Posterior vena cava (tissue), 2 donors: ENCODE measurements at places on chromosomes 7 and 10. TPM values are rescaled to one million over a fixed set of nuclear protein-coding genes. Genes with fewer than 3 reads are reported as not detected.

GRCh38 chr10:132223611-132224342 is 37.0 kb downstream of the DPYSL4 start:
- no peak for DNase-seq

GRCh38 chr10:83371696-83372490 is 767.4 kb upstream of the GHITM start:
- no peak for DNase-seq

The FIGNL1 gene
- total RNA-seq, result 4.4 TPM

The NUTM2E gene
- 0.46 TPM for total RNA-seq

The GIMAP7 gene
- total RNA-seq, result 23.5 TPM
